IMR-90 (cell line): ENCODE measurements at places on chromosomes 1 and 21. TPM values are rescaled to one million over a fixed set of nuclear protein-coding genes. Genes with fewer than 3 reads are reported as not detected.

The SPATA21 gene
- total RNA-seq: not detected in 2 replicates

The ELAPOR1 gene
- 0.28 and 0.54 TPM in 2 replicates for total RNA-seq

The TEX35 gene
- total RNA-seq: not detected in 2 replicates

The BGLAP gene
- total RNA-seq: not detected in 2 replicates

The AMY2B gene
- 0.72 and 1.1 TPM in 2 replicates for total RNA-seq

The OLFML2B gene
- 0.36 and 0.56 TPM in 2 replicates for total RNA-seq

The MCL1 gene
- 142 and 212 TPM in 2 replicates for total RNA-seq

The RBM11 gene
- total RNA-seq: under 0.01 and 0.18 TPM in 2 replicates

The SLFNL1 gene
- under 0.01 TPM in 2 replicates for total RNA-seq

The HPDL gene
- total RNA-seq: 0.54 and 0.56 TPM in 2 replicates

The CNR2 gene
- not detected in 2 replicates for total RNA-seq

The CTSS gene
- total RNA-seq: 0.18 and 0.56 TPM in 2 replicates

The CAMK1G gene
- total RNA-seq: 0.72 and 0.83 TPM in 2 replicates

The FAM167B gene
- total RNA-seq: 0.18 TPM in 1 of 2 replicates, not detected in the other

The CHRM3 gene
- total RNA-seq: not detected in 2 replicates

The PFDN2 gene
- total RNA-seq: 62.4 and 166 TPM in 2 replicates

The UHMK1 gene
- 57.9 and 124 TPM in 2 replicates for total RNA-seq

The CFAP45 gene
- total RNA-seq: 0.56 and 0.72 TPM in 2 replicates

The CD101 gene
- not detected in 2 replicates for total RNA-seq

The RHCE gene
- 0.54 and 0.56 TPM in 2 replicates for total RNA-seq

The S100A7 gene
- total RNA-seq: not detected in 2 replicates

The FOXO6 gene
- total RNA-seq: not detected in 2 replicates

The AADACL3 gene
- not detected in 2 replicates for total RNA-seq

The KCNK2 gene
- total RNA-seq: 86.9 TPM in 2 replicates

The COL9A2 gene
- 0.56 and 0.90 TPM in 2 replicates for total RNA-seq

The KIF26B gene
- total RNA-seq: 0.54 and 0.83 TPM in 2 replicates

The EPB41 gene
- total RNA-seq: 8.1 and 10.0 TPM in 2 replicates

The NUDT4B gene
- total RNA-seq: 19.9 and 28.6 TPM in 2 replicates

The DHDDS gene
- total RNA-seq: 66.7 and 67.7 TPM in 2 replicates

The MROH7 gene
- total RNA-seq: not detected in 2 replicates

The C21orf58 gene
- total RNA-seq: 2.5 and 2.7 TPM in 2 replicates

The SLC45A1 gene
- 0.72 and 0.83 TPM in 2 replicates for total RNA-seq

The SLC9C2 gene
- not detected in 2 replicates for total RNA-seq

The NBPF10 gene
- total RNA-seq: 1.1 and 1.4 TPM in 2 replicates

The TRPM2 gene
- not detected in 2 replicates for total RNA-seq

The DNAH14 gene
- 2.7 and 9.2 TPM in 2 replicates for total RNA-seq

The ARHGEF11 gene
- total RNA-seq: 15.3 and 16.8 TPM in 2 replicates

The HJV gene
- total RNA-seq: not detected in 2 replicates

The KRTAP21-2 gene
- not detected in 2 replicates for total RNA-seq

The S100A2 gene
- total RNA-seq: 3.6 and 4.4 TPM in 2 replicates

The SYTL1 gene
- total RNA-seq: 0.18 and 0.28 TPM in 2 replicates

The TIPRL gene
- 15.4 and 41.1 TPM in 2 replicates for total RNA-seq

The MEX3A gene
- total RNA-seq: 2.3 and 2.5 TPM in 2 replicates

The FH gene
- 78.7 and 101 TPM in 2 replicates for total RNA-seq

The SFN gene
- 0.18 TPM in 1 of 2 replicates, not detected in the other for total RNA-seq
